ENCODE measurements at places on chromosomes 11 and 22.

DNA sequence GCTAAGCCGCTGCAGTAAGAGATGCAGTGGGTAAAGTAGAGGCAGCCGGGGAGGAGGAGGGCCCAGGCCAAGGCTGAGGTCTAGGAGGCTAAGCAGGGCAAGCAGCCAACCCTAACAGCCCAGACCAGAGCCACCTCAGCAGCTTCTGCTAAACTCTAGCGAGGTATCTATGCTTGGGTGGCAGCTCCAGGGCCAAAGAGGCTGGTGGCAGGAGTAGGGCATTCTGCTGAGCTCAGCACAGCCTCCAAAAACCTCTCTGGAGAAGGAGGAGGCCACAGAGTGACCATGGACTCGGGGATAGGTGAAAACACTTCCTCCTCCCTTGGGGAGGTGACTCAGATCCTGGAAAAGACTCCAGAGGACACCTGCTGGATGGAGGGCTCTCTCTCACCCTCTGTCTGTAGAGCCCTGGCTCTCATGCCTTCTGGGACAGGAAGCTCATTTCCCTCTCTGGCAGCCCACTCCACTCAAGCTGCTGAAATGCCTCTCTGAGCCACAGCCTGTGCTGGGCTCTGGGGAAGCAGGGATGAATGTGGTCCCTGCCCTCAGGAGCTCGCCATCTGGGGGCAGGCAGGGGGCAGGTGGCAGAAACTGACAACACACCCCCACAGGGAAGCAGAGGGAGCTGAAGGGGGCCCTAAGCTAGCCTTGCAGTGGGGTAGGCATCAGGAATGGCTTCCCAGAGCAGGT is 16.5 kb upstream of the TPBGL start:
- no peak for DNase-seq

- no peak for DNase-seq
Observed at GRCh38 chr11:132898021-132898420, 634.3 kb downstream of the OPCML start.

DNA sequence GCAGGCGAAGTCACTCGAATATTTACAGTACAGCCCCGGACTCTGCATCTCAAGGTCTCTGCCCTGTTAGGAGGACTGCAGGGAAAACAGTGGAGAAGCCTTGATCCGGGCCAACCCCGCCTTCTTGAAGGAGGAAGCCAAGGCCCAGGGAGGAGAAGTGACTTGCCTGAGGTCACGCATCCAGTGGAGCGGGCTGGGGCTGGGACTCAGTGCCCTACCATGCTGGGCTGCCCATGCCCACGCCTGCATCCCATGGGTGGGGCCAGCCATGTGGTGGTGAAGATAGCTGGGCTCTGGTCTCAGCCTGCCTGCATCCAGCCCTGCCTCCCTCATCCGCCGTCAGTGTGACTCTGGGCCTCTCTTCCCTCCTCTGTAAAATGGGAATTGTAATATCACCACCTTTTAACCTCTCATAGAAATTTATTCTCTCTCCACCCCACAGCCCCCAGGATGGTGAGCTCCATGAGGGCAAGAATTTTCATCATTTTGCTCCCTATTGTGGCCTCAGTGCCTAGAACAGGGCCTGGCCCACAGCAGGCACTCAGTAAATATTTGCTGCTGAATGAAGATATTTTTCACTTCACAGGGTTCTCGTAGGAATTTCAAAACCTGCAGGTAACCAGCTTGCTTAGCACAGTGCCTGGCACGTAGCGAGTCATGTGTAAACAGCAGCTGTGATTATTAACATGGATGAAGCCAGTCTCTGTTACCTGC is 57.3 kb downstream of the OTOG start:
- no peak for DNase-seq

GRCh38 chr22:48979482-48979881 is 848.2 kb downstream of the BRD1 start:
- DNase-seq, result no peak

GRCh38 chr11:11078344-11079086 is 220.7 kb upstream of the ZBED5 start:
- no peak for DNase-seq

- DNase-seq, result no peak
Observed at GRCh38 chr11:92638678-92639077, 330.8 kb upstream of the MTNR1B start.

DNA sequence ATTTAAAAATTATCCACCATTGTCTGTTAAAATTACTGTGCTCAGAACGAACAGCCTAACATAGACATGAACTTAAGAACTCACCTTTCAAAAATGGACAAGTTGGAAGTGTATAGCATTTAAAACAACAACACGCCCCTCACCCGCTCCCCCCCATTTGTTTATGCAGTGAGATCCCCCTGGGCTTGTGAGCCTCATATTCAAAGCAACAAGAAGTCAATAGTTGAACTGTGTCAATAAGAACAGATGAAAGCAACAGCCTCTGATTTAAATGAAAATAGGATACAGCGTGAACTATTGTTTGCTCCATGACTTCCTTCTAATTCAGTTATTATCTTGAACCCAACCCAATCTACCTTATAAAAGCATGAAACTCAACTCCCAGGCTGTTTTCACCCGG is 314.2 kb downstream of the BLID start:
- DNase-seq, result no peak

DNA sequence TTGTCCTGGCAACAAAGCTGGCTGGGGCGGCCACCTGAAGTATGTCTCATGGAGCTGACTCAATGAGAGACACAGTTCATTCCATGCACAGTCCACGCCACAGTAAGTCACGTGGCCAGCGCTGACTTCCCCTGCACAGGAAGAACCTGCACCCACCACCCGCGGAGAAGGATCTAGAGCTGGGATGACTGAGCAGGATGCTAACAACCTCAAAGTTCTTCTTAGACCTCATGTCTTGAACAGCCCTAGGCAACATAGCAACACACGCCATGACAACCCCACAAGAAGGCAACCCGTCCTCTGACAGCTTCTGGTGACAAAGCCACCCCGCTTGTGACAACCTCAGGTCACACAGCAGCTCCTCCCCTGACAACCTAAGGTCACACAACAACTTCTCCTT is 76.9 kb upstream of the B3GAT1 start:
- no peak for DNase-seq

GRCh38 chr11:5892908-5893307 is at the start of gene OR52E5:
OR52E5 (plus strand) TSS chr11:5893208; CDS start chr11:5900777, 7,569 bp downstream.
- DNase-seq, result no peak

Measured in CD4-positive, alpha-beta T cell treated with Interleukin-6 for 4 hours (primary cell).